Small intestine (tissue), 16 donors: ENCODE measurements at places on chromosomes 1 and 21.

DNA sequence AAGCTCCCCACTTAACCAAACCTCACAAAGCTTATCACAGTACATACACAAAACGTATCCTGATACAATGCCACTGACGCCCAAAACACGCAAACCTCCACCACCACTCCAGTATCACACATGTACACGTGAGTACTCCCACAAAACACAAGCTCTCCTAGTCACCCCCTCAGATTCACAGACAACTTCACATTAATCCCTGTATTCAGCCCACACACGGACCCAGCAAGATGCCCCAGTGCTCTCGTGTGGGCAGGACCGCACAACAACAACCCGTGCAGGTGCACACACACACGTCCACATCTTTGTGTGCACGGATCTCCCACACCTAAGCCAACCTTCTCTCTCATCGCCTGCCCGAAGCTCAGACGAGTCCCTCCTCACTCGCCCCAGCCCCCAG, 17.6 kb downstream of the PADI1 start:
- DNase-seq: no peak

DNA sequence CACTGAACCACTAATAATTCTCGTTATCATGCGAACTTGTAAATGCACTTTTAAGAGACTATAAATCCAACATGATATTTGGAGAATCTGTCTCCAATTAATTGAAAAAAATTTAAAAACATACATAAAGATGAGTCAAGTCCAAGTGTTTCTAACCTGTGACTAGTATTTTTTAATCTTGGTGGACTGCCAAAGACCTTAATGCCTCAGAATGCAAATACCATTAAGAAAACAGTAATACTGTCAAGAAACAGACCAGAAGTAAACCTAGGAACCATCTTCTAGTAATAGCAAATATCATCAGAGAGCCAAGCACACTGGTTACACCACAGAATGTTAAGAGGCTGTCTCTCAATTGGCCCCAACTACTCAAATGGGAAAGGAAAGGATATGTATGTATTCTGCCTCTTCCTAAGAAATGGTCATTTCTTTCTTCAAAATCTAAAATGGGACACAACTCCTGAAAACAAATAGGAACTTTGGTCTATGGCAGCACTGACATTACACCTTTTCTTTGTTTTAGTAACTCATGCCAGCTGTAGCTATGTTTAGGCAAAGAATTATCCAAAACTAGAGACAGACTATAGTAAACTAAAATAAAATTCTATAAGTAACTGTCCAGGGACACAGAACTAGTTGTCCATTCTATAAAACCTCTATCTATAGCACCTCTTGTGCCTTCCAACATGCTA, 15.8 kb downstream of the SCYL3 start:
- DNase-seq: no peak

- peak; percentile 67 for DNase-seq
These were observed 66.7 kb downstream of the ITPKB start for GRCh38 chr1:226672339-226672762.

- no peak for DNase-seq
These were observed 40.4 kb downstream of the ATP6V1G3 start for GRCh38 chr1:198500096-198500495.

DNA sequence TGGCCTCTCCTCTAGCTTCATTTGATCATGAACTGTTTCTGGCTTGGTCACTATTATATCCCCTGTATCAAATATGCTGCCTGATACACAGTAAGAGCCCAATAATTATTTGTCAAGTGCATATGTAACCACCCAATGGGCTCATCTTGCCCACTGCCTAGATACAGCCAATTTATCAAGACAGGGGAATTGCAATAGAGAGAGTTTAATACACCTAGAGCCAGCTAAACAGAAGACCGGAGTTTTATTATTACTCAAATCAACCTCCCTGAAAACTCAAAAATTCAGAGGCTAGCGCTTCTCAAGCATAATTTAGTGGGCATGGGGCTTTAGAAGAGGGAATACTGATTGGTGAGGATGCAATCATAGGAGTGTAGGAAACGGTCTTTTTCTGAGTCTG, 18.3 kb upstream of the UAP1 start:
- no peak for DNase-seq

GRCh38 chr21:38380481-38381137, 117.7 kb downstream of the ERG start:
- no peak for DNase-seq

DNA sequence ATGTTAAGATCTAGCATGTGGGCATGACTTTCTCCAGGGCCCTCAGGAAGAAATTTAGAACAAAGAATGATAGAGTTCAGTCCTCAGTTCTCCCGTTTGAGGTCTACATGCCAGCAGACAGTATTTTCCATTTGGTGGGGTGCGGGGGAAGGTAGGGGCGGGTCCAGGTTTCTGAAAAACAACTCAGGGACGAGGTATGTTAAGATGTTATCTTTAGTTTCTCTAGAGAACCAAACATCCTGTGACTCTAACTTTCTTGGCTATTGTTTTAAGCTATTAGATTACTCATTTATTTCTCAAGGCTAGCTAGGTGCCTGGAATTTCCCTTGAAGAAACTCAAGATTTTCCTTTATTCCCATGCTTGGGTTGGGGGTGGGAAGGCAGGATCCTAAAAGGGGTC, 42.3 kb upstream of the SYT14 start:
- no peak for DNase-seq

GRCh38 chr1:91650764-91651163, 150.1 kb downstream of the CDC7 start:
- peak; percentile 12 for DNase-seq
